ENCODE measurements at places on chromosomes 5 and 9. TPM values are rescaled to one million over a fixed set of nuclear protein-coding genes. Genes with fewer than 3 reads are reported as not detected.
A peak's percentile ranks its signal among the peaks of the same experiment; 100 is the strongest.

DNA sequence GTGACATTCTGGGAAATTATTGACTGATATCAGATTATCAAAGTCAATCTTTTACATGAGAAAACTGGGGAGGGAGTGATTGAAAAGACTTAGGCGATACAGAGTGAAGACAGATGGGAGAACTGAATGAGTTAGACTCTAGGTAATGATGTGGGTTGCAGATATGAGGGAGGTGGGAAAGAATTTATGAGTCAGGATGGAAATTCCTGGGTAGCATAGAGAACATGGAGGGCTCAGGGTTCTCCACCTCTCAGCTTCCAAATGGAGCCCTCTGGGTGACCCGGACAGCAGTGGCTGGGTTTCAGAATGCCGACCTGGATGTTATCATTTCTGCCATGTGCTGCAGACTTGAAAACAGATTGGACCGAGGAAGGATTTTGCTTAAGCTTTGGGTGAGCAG lies 75.4 kb upstream of the SHB start:
- no peak for DNase-seq

- no peak for DNase-seq
These were observed 1.7 kb downstream of the CNOT8 start for GRCh38 chr5:154860123-154860522.

GRCh38 chr5:43040287-43041098 lies at the start of gene ANXA2R:
Gene ANXA2R (minus strand): TSS chr5:43040319. CDS start chr5:43040046, 273 bp downstream.
- peak; percentile 68 for DNase-seq

DNA sequence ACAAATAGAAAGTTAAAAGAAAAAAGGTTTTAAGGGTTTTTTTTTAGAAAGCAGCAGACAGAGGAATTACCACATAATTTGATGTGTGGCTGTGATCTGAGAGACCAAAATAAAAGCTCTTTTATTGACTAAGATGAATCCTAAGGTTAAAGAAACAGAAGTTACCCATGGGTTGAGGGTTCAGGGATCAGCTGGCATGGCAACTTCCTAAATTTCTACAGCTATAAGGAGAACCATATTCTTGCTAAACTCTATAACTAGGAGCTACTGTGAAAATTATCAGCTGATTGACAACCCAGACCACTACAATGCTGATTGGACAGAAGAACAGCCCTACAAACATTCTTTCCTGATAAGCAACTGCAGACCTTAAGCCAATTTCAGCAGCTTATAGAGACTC lies 40.2 kb downstream of the TMEM215 start:
- no peak for DNase-seq

DNA sequence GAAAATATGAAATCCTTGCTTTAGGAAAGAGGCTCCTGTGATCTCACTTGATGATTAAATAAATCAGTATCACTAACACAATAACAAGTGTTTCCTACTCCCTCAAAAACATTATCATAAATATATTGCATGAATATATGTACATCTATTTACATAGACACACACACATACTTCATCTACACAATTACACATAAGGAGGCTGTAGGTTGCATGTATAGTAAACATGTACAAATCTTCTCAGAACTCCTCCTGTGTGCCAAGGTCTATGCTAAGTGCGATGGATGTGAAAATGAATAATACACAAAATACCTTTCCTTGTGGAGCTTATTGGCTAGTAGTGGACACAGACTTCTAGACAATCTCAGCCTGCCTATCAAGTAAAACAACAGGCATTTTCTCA lies 239.9 kb downstream of the AGTPBP1 start:
- DNase-seq, result no peak

DNA sequence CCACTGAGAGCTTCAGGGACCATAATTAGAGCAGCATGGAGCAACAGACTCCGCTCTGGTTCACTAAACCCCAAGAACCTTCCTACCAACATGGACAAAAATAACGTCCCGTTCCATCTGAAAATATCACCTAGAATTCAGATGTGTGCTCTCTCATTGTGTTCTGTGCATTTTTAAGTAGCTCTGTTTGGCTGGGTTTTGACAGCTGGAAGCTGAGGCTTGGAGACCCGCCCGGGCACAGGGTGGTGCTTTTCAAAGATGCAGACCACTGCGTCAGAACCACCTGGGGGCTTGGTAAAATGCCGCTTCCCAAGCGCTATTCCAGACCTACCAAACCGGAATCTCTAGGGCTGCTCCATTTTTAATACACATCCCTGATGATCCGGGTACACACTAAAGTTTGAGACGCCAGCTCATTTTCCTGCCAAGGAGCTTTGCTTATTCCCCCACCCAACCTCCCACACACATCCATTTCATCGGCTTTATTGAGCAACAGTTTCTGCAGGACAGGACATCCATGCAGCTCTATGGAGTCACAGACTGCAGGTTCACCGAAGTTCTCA lies 104.8 kb downstream of the GABBR2 start:
- DNase-seq, result no peak

GRCh38 chr5:34460496-34460895 lies 195.6 kb upstream of the RAI14 start:
- DNase-seq, result no peak

GRCh38 chr5:172641359-172642050 lies 442 bp downstream of the NEURL1B start:
- DNase-seq, result no peak

DNA sequence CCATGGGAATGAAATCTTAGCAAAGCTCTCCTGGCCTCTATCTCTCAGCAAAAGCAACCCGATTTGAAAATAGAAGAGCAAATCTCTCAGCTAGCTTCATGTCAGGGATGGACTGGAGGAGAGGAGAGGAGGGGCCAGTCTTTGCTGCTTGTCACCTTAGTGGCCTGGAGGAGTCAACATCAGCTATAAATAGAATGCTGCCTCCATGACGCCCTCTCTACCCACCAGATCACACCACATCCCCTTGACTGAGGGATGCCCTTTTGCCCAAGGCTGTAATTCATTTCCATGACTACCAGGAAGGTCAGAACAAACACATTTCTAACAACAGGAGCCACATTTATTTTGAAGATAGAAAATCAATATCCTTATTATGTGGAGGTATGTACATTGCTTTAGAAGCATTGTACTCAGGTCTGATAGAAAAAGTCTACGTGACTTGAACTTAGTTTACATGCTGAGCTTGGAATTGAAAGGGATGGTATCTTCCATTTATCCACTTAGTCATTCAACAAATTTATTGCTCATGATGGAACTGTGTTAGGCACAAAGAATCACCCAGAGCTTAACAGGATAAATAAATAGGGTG lies 92.4 kb upstream of the LIFR start:
- no peak for DNase-seq

GRCh38 chr9:88746029-88746742 lies 211.2 kb downstream of the NXNL2 start:
- DNase-seq, result no peak

GRCh38 chr5:139774980-139775661 lies 20.5 kb upstream of the PSD2 start:
- DNase-seq, result peak; percentile 83

- no peak for DNase-seq
These were observed 21.9 kb downstream of the KDM4C start for GRCh38 chr9:6779417-6780241.

- DNase-seq, result no peak
These were observed 102.3 kb downstream of the GLIS3 start for GRCh38 chr9:4197548-4197947.

DNA sequence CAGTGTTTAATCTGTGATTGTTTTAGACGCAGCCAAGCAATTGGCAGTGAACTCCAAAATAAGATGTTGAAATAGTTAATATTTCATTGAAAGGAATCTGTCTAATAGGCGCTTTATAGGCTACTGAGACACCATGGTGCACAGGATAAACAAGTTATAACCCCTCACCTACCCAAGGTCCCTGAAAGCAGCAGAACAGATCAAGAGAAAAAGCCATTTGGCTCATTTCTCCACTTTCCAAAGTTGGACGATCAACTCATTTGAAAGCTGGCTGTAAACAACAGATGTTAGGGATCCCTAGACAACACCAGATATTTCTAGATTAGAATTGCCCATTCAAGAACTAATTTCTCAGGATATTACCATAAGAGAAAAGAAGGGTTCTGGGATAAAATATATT lies 4.9 kb downstream of the PUM3 start:
- DNase-seq, result no peak

DNA sequence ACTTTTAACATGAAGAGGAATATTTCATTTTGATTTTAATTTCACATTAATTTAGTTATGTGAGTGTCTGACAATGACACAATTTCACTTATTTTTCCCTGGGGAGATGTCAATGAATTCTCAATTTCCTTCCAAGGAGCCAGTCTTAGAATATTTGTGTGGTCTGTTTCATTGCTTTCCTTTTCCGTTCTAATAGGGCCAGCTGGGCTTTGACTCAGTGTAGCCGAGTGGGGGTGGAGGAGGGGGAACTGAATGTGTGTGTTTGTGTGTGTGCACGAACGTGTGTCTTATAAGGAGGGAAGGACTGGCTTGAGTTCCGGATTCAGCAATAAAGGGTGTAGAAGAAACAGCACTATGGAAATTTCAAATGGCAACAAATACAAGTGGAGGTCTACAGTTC lies 100.0 kb downstream of the BASP1 start:
- no peak for DNase-seq

GRCh38 chr5:132459031-132459982 lies 31.3 kb downstream of the IRF1 start:
- DNase-seq, result no peak

DNA sequence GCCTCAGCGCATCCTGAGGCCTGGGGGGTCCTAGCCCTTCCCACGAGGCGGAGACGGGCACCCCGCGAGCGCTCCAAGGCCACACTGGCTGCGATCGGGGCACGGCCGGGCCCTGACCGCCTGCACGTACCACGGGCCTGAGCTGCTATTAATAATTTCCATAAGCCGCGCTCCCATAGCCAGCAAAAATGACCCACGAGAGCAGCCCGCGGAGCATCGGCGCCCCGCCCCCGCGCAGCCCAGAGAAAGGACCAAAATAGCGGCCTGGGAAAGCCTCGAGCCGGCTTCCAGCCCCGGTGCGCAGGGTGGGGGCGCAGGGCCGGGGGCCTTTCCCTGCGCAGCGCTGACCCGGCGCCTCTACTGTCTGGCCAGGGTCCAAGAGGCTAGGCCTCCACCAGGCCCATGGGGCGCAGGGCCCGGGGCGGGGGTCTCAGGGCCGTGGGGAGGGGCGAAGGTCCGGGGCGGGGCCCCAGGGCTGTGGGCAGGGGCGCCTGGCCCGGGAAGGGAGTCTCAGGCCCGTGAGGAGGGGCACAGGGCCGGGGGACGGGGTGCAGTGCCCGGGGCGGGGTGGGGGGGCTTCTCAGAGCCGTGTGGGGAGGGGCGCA lies 54.4 kb downstream of the EXD3 start:
- DNase-seq, result peak; percentile 32

GRCh38 chr9:2015581-2016407 lies 647 bp downstream of the SMARCA2 start:
- DNase-seq, result peak; percentile 74

DNA sequence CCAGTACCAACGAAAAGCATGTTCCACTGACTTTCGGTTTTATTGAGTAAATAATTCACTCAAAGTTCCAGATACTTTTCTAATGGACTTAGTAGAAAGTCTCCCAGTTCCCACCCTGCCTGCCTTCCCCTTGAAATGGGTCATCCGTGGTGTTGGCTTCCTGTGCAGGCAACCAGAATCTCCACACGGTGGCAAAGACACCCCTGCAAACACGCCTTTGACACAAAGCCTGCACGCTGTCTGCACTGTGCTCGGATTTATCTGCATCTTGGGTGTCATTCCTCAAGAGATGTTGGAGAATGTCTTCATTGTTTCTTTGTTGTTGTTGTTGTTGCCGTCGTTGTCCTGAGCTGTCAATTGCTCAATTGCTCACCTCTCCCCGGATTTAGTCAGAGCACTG lies 150.0 kb upstream of the IRX2 start:
- DNase-seq, result no peak

The RNF20 gene
- 54.5 TPM for total RNA-seq

The RPS14 gene
- 525 TPM for total RNA-seq

The HTR1A gene
- total RNA-seq, result 14.5 TPM

The CMYA5 gene
- total RNA-seq, result 12.7 TPM

Data from dorsolateral prefrontal cortex (tissue), 122 donors.